CD4-positive, alpha-beta T cell treated with Interleukin-1 beta for 1 hour (primary cell): ENCODE measurements at places on chromosomes 13 and 19.

- peak; percentile 55 for DNase-seq
Measured at GRCh38 chr19:33241530-33242101, 16.0 kb upstream of the SLC7A10 start.

GRCh38 chr13:40127476-40127875 lies 472.0 kb downstream of the COG6 start:
- no peak for DNase-seq

DNA sequence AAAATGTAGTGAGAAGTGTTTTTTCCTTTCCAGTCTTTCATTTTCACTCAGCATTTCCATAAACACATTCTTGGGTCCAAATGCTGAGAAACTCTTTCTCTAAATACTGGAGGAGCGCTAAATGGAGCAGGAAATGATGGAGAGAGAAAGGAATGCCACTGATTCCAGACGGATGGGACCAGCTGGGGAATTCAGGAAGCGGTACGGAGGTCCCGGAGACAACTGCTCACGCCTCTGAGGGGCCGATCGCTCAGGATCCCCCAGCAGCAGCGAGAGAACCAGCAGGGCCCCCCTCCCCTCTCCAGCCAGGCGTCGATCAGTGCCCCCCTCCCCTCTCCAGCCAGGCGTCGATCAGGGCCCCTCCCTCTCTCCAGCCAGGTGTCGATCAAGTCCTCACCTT lies 13.2 kb downstream of the RASA3 start:
- DNase-seq = no peak

GRCh38 chr13:97616385-97616784 lies 182.4 kb downstream of the RAP2A start:
- no peak for DNase-seq

DNA sequence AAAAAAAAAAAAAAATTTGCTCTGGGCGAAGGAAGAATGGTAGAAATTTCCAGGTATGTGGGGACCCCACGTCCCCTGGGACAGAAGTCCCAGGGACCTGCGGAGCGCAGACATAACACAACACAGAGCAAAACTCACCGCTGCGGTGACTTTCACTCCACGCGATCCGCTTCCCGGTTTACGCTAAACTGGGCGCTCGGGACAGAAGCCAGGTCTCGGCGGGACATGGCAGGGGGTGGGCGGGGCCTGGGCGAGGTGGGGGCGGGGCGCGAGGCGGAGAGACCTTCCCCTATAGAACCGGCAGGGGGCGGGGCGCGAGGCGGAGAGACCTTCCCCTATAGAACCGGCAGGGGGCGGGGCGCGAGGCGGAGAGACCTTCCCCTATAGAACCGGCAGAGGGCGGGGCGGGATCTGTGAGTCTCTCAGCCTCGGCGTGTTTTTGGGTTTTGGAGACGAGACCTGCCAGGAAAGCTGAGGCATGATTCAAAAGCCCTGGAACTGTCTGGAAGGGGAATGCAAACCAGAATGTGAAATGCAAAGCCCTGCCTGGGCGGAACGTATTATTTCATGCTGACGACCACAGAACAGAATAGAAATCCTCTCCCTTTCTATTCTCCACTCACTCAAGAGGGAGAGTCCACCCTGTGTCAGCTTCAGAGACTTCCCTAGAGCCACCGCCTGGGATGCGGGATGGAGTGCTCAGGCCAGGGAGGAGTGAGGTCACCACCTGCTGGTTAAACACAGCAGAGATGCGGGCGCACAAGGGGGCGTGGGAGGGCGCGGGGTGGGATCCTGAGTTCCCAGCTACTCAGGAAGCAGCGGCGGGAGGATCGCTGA lies 20.2 kb upstream of the ERVV-1 start:
- DNase-seq = peak; percentile 87

DNA sequence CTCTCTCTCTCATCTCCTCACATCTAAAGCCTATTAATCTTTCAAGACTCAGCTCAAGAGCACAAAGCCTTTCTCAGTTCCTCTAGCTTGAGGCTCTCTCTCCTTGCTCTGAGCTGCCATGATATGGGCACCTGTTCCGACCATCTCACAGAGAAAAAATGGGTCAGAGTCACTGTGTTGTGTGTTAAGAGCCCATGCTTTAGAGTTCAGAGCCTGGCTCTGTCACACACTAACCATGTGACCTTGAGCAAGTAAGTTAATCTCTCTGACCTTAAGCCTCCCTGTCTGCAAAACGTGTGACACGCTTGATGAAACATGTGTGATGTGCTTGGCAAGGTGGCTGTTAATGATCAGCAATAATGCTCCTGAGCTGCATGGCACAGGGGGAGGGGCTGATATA lies 245.2 kb downstream of the DLEU7 start:
- DNase-seq = no peak

GRCh38 chr13:77026255-77026860 lies 601 bp downstream of the FBXL3 start:
- peak; percentile 82 for DNase-seq

DNA sequence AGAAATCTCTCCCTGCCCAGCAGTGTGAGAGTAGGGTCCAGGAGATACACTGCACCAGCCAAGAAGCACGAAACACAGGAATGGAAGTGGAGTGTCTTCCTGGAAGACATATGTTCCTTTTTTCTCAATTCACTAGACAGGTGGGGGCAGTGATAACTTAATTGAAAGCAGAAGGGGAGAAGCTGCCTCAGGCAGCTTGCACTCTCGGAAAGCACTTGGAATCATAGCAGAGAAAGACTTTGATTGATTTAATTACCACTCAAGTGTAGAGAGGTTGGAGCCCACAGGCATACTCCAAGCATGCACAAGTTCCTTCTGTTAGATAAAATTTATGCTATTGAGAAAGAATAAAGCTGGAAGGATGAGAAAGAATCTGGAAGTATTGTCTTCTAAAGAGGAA lies 249.4 kb downstream of the SLITRK6 start:
- no peak for DNase-seq

- DNase-seq = no peak
Measured at GRCh38 chr13:70788074-70788473, 679.8 kb upstream of the KLHL1 start.

GRCh38 chr19:52910648-52911047 lies 12.6 kb downstream of the ZNF888 start:
- DNase-seq = no peak

- peak; percentile 50 for DNase-seq
Measured at GRCh38 chr13:40639221-40639681, 27.2 kb downstream of the FOXO1 start.

DNA sequence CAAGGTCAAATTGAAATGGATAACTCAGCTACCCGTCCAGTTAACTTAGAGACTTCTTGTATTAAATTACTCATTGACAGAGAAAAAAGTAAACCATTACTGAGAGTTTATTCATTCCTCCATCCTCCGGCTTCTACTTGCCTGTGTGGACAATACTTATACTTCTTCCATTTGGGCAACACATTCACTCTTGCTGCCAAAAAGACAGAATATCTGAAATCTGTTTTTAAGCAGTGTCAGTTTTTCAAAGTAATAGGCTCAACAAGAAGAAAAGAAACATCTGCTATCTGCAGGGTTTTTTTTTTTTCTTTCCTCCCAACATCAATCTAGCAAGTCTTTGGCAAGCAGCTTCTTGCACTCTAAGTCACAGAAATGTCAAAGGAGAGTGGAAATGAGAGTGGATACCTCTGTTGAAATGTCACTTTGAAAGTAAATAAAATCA lies 1142.8 kb downstream of the PCDH9 start:
- DNase-seq = no peak

- no peak for DNase-seq
Measured at GRCh38 chr19:41758846-41759245, 3.5 kb downstream of the CEACAM6 start.

GRCh38 chr19:18697680-18698079 lies 14.2 kb downstream of the CRTC1 start:
- no peak for DNase-seq

DNA sequence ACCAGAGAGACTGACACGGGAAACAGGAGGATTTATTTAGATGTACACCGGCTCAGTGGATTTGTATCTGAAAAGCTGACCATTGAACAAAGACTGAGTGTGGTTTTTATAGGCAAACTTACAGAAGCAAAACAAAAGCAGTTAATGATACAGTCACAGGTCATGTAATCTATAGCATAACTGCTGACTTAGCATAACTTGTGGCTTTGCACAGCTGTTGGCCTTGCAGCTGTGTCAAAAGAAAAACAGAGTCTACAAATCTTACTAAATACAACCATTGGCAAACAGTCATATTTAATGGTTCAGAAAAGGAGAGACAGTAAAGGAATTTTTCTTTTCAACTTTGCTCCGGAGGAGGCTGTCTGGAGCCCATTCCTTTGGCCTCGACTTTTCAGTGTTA lies 2.3 kb upstream of the ILF3 start:
- DNase-seq = no peak

GRCh38 chr19:12092956-12093355 lies 28.4 kb downstream of the ZNF844 start:
- DNase-seq = no peak

DNA sequence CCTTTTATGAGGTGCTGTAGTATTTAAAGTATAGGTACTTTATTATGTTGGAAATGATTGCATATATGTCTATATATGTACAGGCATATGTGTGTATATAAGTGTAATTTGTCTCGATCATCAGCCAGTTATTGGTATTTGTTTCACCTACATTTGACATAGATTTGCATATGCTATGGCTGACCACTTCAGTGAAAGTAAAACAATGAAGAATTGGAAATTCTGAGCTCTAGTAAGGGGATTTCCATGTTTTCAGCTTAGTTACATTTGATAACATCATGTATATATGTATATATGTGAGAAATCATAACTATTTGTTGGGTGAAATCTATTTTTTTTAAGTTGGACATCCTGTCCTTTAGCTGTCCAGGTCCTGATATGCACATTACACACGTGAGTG lies 1303.9 kb downstream of the EFNB2 start:
- no peak for DNase-seq

GRCh38 chr13:47665043-47665442 lies 336.0 kb downstream of the SUCLA2 start:
- DNase-seq = no peak
